ENCODE measurements at places on chromosomes 3 and 15.

- DNase-seq, result no peak
These were observed 30.7 kb upstream of the CHRNB4 start for GRCh38 chr15:78671626-78672211.

DNA sequence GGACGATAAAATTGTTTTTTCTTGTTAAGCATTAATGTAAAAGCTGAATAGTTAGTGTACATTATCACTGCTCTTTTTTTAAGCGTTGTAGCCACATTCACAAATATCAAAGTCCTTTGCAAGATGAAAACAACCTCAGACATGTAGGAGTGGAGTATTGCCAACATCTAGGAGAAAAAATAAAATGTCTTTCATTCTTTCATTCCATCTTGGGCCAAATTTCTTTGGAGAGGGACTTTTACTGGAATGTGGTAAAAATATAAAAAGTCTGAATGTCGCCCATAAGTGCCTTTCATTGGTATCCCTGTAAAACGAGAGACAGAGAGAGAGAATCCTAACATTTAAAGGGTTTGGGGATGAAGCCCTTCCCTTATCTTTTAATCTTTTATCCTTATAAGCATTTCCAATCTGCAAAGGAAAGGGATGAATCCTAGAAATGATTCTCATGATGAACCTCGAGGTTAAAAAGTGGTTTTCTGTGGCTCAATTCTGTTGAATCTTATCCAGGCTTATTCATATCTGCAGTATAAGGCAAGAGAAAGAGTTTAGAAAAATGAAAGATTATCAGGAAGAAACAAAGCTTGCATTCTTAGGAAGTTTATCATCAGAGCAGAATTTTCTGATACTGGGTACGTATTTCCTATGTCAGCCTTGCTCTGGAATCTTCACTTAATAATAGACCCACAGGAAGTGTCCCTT lies 1031.7 kb downstream of the MCTP2 start:
- no peak for DNase-seq

- DNase-seq, result peak; percentile 46
These were observed 164.1 kb upstream of the LRRFIP2 start for GRCh38 chr3:37338500-37338899.

DNA sequence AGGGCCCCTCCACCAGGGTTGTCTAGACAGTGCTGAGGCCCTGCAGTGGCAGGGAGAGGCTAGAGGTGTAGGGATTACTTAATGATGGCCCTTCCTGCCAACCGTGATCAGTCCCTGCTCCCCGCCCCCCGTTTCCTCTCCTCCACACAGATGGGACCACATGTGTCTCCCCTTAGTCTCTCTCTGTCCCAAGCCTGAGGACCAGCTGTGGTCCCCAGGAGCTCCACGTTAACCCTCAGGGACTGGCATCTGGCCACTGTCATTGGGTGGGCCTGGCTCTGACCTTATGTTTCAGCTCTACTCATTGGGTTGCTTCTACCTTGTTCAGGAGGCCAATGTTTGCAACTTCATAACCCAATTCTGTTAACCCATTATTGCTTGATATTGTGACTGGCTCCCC lies 6.0 kb upstream of the ALPK3 start:
- DNase-seq, result no peak

GRCh38 chr3:67018105-67018788 lies 20.1 kb downstream of the KBTBD8 start:
- peak; percentile 51 for DNase-seq

DNA sequence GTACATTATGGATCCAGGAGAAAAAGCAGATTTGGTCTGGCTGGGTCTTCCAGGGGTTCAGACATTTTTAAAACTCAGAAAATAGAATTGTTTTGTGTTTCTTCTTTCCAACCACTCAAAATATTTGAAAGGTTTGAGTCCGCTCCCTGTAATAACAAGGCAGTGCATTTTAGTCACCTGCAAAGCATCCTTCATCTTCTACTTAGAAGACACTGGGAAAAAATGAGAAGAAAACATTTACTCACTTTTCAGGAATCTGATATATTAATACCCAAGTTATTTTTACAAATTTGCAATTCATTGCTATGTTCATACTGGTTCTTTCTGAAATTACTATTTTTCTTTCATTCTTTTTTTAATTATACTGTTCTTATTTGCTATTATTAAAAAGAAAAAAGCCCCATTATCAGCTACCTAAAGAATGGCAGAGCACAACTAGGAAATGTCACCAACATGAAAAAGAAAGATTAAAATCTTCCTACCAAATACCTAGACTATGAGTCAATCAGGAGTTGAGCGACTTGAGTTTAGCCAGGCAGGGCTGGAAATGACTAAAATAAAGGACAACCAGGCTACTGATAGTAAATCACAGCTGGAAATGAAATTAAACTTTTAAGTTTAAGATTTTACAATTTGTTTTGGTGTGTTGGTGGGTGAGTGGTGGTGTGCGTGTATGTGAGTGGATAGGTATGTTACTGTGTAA lies 280.3 kb upstream of the THBS1 start:
- DNase-seq, result no peak

DNA sequence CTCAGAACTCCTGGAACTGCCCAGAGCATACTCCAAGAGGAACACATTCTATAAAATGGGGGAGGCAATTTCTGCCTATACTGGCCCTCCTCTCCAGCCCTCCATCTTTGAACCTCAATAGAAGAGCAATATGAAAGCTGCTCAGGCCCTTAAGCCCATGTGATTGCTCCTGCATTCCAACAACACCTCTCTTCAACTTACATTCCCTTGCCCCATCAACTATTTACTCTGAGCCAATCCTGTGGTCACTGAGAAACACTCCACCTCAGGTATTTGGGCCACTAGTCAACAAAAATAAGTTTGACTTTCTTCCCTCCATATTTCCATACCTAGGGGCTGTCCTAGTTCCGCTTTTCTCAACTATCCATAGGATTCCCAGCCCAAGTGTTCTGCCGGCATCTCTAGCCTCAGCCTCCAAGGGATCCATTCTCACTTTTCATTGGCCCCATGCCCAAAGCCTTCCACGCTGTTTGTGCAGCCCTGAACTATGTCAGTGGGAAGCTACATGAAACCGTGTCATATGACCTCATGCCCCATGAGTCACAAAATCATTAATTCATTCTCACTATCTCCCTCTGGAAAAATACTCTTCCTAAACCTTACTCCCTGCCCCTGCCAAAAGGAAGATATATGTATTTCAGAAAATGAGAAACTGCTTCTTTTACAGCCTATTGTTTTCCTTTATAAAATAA lies 61.6 kb downstream of the GJD2 start:
- no peak for DNase-seq

DNA sequence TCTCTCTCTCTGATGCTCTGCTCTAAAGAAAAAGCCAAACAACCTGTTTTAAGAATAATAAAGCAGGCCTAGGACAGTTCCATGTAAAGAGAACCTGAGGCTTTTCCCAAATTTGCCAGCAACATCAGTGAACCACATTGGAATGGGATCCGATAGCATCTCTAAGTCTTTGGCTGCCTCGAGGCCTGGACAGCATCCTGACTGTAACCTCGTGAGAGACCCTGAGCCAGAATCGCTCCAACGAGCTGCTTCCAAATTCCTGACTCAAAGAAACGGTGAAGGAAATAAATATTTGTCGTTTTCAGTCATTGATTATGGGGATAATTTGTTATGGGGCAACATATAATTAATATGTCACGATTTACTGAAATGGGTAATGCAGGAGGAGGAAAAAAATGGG lies 1012.8 kb downstream of the ROBO2 start:
- DNase-seq, result no peak

DNA sequence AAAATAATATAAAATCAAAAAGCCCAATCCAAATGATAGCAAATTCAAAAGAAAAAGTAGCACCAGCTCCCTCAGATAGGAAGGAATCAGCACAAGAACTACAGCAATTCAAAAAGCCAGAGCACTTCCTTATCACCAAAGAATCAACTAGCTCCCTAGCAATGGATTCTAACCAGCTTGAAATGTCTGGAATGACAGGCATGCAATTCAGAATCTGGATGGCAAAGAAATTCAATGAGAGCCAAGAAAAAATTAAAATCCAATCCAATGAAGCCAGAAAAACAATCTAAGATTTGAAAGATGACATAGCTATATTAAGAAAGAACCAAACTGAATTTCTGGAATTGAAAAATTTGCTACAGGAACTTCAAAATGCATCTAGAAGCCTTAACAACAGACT lies 1334.4 kb upstream of the ALCAM start:
- DNase-seq, result no peak

GRCh38 chr3:112531358-112531781 lies 30.4 kb downstream of the ATG3 start:
- peak; percentile 16 for DNase-seq

GRCh38 chr3:167253037-167253436 lies 127.1 kb downstream of the ZBBX start:
- no peak for DNase-seq

- no peak for DNase-seq
These were observed 49.0 kb upstream of the GCNT3 start for GRCh38 chr15:59562448-59563186.

DNA sequence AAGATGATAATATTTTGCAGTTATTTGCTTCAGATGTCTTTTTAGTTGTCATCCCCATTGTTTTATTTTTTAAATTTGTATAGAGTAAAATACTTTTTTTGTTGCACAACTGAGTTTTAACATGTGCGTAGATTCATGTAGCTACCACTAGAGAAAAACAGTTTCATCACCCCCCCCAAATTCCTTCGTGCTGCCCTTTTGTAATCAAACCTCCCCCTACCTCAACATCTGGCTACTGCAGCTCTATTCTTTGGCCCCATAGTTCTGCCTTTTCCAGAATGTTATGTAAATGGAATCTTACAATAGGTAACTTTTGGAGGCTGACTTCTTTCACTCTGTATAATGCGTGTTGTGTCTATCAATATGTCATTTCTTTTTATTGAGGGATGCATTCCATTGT lies 232.0 kb upstream of the RASGRP1 start:
- DNase-seq, result no peak

GRCh38 chr3:45381168-45381852 lies 7.1 kb upstream of the LARS2 start:
- DNase-seq, result no peak

GRCh38 chr3:5462086-5462485 lies 274.6 kb downstream of the EDEM1 start:
- DNase-seq, result peak; percentile 26

GRCh38 chr15:63283126-63283525 lies 5.7 kb downstream of the APH1B start:
- DNase-seq, result peak; percentile 91

DNA sequence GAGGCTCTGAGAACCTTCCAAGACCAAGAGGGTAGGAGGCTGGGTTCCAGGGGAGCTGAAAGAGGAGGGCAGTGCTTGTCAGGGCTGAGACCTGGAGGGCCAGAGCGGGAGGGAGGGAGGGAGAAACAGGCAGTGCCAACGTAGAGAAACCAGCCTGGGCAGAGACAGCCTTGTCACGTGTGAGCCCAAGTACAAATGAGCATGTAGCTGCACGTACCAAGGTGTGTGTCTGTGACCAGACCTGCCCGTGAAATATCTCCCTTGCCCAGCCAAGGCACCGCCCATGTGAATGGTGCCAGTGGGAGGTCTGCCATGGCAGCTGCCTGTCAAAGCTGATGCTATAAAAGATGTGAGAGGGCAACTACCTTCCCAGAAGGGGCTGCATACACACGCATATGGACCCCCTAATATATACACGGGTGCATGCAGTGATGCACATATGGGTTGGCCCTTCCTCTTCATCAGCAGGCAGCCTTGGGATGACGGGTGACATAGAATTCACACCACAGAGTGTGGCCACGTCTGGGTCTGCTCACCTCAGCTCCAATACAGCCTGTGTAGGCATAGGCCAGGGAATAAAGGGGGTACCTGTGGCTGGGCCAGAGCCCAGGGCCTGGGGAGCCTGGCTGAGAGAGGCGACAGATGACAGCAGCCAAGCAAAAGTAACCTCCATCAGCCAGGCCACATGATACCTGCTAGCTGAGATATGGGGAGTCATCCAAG lies 7.8 kb upstream of the CTDSPL start:
- no peak for DNase-seq

GRCh38 chr3:197753263-197753662 lies 3.6 kb downstream of the FYTTD1 start:
- no peak for DNase-seq

DNA sequence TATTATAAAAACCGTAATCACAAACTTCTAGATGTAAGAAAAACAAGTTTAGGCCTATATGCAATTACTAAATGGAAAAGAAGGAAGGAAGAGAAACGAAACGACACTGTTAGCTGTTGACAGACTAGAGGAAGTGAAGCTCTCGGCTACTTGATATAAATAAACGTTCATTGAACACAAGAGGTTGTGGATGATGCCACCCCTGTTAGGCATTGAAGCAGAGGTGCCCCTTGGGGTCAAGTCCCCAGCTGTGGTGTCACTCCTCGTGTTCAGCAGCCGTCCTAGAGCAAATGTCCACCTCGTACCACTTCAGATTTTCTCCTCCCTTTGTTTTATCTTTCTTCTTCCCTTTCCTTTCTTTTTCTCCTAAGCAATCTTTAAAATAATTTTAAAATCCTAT lies 146.5 kb upstream of the UBE2E1 start:
- peak; percentile 40 for DNase-seq

DNA sequence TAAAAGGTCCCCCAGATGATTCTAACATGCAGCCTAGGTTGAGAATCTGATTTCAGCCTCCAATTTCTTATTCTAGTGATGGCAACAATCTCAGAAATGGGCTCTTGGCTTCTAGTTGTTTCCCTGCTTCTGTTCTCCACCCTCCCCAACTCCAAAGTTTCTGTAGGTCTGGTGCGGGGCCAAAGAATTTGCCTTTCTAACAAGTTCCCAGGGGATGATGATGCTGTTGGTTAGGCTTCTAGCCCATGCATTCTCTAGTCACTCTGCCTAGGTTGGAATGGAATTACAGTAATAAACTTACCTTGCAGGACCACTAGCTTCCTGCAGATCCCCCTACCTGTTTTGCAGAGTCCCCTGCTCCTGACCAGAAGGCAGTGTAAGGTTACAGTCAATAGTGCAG lies 103.2 kb upstream of the PPP2R3A start:
- no peak for DNase-seq

- no peak for DNase-seq
These were observed 253.1 kb downstream of the CGGBP1 start for GRCh38 chr3:87805670-87806069.

GRCh38 chr3:139588450-139588849 lies 48.9 kb upstream of the RBP1 start:
- peak; percentile 21 for DNase-seq

DNA sequence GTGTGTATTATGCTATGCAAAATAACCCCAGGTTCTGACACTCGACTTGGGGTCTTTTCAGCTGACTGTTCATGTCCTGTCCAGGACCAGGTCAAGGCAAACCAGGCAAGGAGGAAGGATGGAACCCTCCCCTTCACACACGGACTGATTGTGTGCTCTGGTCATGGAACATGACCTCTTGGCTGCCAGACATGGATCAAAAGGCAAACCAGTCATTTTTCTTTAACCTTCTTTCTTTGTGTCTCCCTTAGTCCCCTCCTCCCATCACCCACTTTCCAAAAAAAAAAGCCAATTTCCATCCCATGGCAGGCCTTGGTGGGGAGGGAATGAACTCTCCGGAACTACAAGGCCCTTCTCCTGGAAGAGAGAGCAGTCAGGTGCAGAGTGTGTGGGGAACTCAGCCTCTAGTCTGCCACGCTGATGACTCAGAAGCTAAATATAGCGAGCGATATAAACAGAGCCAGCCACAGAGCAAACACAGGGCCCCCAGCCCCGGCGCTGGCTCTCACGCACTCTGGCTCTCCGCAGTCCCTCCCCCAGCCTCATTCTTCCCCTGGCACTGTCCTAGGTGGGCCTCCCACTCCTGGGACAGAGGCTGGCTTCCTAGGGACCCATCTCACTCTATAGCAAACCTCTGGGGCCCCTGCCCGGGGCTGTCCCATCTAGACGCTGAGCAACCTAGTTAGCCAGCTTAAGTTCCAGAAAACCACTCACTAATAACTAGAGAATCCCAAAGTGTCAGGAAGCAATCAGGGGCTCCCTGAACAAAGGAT lies 10.0 kb downstream of the BMF start:
- peak; percentile 89 for DNase-seq

Measured in suppressor macrophage (primary cell).